ENCODE measurements at places on chromosomes 16 and 17.

- no peak for DNase-seq
These were observed 41.5 kb upstream of the CBFA2T3 start for GRCh38 chr16:89018282-89019158.

DNA sequence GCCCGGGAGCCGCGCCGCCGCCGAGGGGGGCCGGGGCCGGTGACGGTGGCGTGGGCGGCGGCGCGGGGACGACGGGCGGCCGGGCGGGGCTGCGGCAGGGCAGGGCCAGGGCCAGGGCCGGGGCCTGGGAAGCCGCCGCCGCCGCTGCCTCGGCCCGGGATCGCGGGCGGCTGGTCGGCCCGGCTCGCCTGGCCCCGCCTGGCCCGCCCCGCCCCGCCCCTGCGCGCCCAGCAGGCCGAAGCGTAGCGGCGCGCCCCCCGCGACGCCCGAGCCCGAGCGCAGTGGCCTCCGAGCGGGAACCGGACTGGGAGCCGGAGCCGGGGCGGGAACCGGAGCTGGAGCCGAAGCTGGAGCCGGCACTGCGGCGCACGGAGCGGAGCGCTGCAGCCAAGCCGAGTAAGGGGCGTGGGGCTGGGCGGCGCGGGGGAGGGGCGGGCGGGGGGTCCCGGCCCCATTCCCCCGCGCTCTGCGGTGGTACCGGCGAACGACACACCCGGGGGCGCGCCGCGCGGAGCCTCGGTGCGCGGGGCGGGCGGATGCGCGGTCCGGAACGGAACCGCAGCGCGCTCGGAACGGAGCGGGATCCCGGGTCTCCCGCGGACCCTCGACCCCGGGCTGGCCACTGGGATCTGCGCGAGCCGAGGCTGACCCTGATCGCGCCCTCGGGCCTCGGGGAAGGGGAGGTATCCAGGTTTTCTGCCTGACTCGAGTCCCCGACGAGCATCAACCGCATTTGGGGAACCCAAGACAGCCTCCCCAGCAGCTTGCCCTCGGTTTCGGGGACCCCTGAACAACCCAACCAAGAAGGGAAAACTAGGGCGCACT, at the start of gene BEAN1:
Gene BEAN1, plus strand, starts transcription at position 260 of the 825 bp plus-strand sequence. CDS start 10,382 bp downstream, outside the sequence.
- DNase-seq, result no peak

DNA sequence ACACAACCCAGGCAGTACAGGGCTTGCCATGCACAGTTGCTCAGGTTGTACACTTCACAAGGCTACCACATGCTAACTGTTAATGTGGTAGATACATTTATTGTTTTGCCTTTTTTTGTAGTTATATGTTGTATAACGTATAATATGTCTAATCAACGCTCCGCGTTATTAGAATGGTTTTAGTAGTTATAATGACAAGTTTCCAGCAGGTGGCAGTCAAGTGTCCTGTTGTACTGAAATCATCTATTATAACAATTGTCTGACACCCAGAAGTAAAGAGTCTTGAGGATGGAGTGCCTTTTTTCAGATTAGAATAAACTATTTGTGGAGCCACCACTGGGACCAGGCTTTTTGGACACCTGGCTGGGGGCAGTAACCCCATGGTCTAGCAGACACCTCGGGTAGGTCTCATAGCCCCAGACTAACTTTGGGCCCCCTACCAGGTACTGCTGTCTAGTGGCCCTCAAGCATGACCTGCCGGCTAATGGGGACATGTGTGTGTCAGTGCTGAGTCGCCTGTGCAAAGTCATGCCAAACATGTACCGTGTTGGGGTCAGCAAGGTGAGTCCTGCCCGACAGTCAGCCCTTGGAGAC, 32.8 kb downstream of the MYO15A start:
- peak; percentile 54 for DNase-seq

GRCh38 chr17:8726941-8727555, 17.6 kb downstream of the CCDC42 start:
- DNase-seq, result no peak

GRCh38 chr16:82459580-82460256, 167.1 kb upstream of the CDH13 start:
- DNase-seq, result no peak

DNA sequence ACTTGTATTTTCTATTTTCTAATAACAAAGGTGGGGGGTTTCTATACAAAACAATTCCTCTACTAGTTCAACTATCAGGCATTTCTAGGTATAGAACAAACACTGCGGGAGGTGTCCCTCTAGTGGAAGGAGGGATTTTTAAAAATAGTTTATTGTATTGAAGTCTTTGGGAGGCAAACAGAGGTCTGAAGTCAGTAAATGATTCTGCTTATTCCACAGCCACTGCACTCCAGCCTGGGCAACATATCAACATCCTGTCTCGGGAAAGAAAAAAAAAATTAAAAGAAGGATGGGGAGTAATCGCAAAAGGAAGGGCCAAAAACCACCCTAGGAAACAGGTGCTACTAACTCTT, 648 bp upstream of the ERCC4 start:
- no peak for DNase-seq

DNA sequence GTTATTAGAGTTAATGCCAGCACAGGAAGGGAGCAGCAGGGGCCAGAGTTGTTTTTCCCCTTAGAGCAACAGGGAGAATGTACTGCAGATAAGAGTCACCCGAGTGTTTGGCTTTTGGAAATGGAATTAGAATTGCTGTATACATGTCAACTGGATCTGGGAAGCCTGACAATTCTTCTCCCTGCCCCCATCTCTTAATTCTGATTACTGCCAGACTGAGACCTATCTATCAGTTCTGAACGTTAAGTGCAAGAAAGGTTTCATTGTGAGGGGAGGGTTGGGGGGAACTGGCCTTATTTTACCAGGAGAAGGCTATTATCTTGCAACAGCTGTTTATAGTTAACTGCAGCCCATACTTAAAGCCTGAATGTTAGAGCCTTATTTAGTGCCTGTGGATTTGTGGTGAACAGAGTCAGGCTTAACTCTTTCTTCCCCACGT, 424.5 kb upstream of the CDH11 start:
- no peak for DNase-seq

DNA sequence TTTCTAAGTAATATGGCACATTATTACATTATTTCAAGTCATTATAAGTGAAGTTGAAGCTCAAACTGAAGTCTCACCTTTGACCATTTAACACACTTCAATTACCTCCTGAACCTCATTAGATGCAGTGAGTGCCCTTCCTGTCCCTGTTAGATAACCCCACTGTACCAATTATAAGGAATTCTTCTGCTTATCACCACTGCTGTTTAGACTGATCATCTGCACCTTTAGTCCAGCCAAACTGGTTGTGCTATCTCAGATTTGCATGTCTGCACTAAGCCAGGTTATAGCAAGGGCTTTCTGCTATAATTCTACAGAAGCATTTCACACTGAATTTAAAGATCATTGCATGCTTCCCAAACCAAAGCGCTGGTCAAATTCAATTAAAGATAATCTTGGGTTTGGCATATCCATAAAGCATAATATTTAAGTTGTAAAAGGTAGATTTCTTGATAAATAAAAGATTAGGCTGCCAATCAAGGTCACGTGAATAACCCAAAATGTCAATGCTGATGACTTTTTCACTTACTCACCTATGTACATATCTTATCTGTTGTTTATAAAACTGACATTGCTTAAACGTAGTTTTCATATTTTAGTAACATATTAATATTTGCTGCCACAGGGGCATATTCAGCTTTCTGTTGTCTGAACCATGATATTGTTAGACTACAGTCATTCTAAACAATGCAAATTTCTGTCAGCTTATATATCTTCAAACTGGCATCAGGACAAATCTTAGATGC, 11.9 kb downstream of the ITFG1 start:
- no peak for DNase-seq

DNA sequence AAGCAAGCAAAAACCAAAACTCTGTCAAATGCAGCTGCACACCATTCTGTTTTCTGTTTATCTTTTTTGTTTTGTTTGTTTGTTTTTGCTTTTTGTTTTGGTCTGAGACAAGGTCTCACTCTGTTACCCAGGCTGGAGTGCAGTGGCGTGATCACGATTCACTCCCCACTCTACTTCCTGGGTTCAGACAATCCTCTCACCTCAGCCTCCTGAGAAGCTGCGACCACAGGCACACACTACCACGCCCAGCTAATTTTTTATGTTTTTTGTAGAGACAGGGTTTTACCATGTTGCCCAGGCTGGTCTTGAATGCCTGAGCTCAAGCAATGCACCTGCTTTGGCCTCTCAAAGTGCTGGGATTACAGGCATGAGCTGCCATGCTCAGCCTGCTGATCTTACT, 19.3 kb upstream of the SLFN13 start:
- DNase-seq, result no peak

DNA sequence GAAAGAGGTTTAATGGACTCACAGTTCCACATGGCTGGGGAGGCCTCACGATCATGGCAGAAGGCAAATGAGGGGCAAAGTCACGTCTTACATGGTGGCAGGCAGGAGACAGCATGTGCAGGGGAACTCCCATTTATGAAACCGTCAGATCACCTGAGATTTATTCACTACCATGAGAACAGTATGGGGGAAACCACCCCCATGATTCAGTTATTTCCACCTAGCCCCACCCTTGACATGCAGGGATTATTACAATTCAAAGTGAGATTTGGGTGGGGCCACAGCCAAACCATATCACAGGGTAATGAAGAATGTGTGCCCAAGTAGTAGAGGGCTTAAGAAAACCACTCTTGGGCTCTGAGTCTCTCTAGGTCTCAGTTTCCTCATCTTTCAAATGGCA, 85.1 kb downstream of the PRKCB start:
- no peak for DNase-seq

DNA sequence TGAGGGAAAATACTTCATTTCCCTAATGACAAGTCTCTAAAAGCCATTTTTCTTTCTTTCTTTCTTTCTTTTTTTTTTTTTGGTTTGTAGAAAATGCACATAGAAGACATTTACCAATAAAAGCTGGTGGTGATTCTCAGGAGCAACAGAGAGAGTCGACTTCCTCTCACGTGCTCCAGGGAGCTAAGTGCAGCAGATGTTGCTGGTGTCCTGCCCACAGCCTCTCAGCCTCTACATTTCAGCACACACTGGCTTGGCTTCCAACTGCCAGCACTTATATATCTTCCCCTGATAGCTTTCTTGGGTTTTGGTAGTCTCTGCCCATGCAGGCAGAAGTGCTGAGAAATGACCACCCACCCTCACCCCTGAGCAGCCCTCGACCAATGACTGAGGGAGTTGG, 58.4 kb upstream of the MARCHF10 start:
- DNase-seq, result no peak

DNA sequence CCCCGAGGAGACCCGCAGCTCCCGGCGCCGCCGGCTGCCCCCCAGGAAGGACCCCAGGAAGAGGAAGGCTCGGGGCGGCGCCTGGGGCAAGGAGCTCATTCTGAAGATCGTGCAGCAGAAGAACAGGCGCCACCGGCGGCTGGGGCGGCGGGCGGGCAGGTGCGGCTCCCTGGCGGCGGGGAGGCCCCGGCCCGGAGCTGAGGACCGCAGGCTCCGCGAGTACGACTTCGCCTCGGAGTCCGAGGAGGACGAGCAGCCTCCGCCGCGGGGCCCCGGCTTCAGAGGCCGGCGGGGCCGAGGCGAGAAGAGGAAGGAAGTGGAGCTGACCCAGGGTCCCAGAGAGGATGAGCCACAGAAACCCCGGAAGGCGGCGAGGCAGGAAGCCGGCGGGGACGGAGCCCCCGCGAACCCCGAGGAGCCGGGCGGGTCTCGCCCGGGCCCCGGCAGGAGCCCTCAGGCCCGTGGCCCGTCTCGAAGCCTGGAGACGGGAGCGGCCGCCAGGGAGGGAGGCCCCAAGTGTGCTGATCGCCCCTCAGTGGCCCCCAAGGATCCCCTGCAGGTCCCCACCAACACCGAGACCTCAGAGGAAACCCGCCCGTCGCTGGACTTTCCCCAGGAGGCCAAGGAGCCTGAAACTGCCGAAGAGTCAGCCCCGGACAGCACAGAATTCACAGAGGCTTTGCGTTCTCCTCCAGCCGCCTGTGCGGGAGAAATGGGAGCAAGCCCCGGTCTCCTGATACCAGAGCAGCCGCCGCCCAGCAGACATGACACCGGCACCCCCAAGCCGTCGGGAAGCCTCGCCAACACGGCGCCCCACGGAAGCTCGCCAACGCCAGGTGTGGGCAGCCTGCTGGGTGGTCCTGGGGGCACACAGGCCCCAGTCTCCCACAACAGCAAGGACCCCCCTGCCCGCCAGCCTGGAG, 22.3 kb upstream of the ZFPM1 start:
- peak; percentile 34 for DNase-seq

DNA sequence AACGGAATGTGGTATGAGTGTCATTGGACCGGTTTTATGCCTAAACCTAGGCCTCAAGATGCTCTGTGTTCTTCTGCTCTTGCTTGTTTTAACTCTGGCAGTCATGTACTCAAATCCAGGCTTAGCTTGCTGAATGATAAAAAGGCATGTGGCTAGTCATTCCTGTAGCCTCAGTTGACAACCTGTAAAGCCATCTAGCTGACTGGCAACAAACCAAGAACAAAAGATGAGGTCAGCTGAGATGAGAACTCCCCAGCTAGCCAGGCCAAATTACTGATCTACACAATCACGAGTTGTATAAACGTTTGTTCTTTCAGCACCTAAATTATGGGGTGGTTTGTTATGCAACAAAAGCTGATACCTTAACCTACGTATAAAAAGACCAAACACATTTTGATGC, 1406.0 kb upstream of the CDH8 start:
- DNase-seq, result no peak

DNA sequence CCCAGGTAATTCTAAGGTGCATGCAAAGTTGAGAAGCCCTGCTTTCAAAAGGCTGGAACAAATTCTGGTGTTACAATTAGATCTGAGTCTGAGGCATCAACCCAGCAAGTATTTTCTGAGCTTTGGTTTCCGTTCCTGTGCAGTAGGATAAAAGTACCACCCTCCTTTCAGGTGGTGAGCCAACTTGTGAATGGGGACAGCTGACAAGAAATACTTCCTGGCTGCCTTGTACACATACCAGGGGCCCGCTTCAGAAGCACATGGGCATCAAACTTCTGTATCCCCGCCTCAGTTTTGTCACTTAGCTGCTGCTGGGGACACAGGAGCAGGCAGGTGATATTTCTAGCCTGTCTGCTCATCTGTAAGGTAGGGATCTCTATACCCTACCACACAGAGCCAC, 252.2 kb downstream of the CPPED1 start:
- DNase-seq, result no peak

DNA sequence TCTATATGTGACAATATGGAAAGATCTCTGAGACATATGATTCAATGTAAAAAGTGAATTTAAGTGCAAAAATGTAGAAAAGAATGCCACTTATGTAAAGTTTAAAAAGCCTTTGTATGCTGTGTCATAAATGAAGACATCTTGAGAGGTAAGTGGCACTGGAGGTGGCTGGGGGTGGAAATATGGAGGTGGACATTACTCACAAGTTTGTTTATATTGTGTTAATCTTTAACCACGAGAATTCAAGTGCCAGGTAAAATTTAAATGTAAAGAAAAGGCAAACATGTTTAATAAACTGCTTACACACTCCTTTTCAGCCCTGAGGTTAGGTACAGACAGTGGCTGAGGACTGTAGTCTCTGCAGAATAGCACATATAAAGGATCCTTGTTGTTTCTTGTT, 235.1 kb downstream of the ABCC12 start:
- no peak for DNase-seq

- DNase-seq, result no peak
These were observed 33.0 kb downstream of the STAT3 start for GRCh38 chr17:42354956-42355843.

GRCh38 chr16:1096169-1097082, at the start of gene C1QTNF8:
Gene C1QTNF8 (minus strand): TSS chr16:1096244. CDS start chr16:1094922, 1,322 bp downstream.
- no peak for DNase-seq

GRCh38 chr16:9257843-9258242, 166.4 kb downstream of the HAPSTR1 start:
- no peak for DNase-seq
